ENCODE measurements at places on chromosomes 13 and 19.
A peak's percentile ranks its signal among the peaks of the same experiment; 100 is the strongest.

DNA sequence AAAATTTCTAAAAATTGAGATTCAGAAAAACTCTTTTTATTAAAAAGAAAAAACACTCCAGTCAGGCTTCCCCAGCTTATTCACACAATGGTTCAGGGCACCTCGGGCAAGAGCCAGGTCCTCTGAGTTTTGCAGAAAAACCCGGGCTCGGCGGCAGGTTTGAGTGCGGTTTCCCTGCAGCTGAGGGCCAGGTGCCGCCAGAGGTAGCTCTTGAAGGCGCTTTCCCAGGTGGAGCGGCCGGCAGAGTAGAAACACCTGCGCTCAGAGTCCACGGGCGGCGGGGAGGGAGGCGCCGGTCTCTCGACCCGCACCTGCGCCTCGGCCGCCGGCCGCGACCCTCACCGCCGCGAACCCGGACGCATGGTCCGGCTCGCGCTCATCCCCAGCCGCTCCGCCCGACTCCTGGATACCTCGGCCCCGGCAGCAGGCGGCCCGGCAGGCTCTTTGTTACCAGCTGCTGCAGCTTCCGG lies 444 bp downstream of the PROSER1 start:
- DNase-seq, result peak; percentile 66

GRCh38 chr13:98591721-98592361 lies 14.9 kb upstream of the STK24 start:
- no peak for DNase-seq

GRCh38 chr19:30145467-30145866 lies 203.4 kb downstream of the URI1 start:
- DNase-seq, result no peak

DNA sequence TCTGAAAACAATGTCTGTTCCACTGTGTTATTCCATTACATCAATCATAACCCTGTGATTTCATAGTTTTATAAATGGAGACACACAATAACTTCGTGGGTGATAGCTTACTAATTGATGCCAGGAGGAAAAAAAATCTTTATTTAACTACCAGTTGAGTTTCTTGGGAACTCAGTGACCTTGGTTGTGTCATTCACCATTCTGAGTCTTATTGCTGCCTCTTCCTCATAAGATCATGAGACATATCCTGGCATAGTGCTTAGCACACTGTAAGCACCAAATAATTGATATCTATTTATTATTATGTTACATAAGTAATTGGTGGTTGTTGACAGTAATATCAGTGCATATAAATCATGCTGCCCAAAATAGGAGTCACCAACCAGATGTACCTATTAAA lies 39.1 kb upstream of the SIN3B start:
- DNase-seq, result no peak

GRCh38 chr13:110310541-110311442 lies 3.7 kb downstream of the COL4A2 start:
- DNase-seq, result no peak
